ENCODE measurements at places on chromosomes 5 and 9.

DNA sequence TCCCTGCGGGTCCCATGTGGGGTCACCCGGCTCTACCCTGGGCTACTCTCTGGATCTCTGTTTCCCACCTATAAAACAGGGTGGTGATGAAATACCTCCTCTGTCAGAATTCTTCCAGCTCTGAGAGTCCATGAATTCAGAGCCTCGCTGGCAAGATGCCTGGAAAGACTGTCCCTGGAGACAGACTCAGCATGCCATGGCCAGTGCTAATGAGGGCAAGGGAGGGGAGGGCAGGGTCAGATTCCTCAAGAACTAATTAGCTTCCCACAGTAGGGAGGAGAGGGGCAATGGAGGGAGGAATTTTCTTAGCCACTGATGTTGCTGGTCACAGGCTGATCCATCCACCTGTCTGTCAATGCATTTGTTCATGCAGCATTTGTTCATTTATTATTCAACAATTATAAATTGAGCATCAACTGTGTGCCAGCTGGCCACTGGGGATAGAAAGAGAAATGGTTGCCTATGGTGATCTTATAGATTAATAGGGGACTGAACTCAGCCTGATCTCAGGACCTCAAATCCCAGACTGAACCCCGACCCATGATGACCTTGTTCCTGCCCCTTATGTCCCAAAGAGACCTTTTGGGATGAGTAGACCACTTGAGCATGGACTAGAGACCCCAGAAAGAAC lies 4.7 kb downstream of the SYNPO start:
- no peak for DNase-seq

- no peak for DNase-seq
These were observed 66.7 kb downstream of the ZNF462 start for GRCh38 chr9:106929471-106930177.

DNA sequence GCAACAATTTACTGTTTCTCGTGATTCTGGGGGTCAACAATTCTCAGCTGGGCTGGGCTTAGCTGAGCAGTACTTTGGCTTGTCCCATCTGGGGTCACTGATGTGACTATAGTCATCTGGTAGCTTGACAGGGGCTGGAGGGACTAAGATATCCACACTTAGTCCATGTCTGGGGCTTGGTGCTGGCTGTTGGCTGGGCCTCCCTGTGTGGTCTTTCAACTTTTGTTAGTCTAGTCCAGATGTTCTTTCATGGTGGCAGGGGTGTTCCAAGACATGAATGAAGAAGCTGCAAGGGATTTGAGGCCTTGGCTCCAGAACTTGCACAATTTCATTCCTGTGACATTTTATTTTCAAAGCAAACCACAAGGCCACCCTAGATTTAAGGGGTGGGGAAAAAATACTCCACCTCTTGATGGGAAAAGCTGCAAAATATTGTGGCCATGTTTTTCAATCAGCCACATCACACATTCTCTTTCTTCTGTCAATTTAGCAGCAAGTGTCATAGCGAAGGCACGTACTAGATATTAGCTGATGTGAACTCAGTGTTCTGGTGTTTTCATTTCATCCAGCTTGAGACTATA lies 59.2 kb downstream of the TSSK1B start:
- no peak for DNase-seq

DNA sequence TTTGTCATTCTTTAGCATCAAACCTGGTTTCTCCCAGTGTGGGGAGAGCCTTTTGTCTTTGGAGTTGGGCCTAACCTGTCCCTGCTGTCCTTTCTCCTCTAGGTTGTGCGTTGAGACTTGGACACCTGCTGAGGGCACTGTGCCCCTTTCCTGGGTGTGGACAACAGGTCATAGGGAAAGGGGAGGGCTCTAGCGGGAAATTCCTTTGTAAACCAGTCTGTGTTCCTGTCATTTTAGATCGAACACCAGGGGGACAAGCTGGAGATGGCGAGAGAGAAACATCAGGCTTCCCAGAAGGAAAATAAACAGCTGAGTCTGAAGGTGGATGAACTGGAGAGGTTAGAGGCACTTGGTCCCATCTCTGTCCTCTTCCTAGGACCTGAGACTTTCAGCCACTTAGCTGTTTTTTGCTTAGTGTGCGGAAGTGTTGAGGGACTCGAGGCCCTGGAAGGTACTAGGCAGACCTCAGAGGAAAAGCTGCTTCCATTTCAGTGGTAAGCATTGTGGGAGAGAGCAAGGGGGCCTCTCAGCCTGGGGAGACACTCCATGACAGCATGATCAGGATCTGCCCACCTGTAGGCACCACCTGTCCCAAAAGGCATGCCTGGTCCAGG lies 8.6 kb upstream of the GLE1 start:
- DNase-seq: no peak

- DNase-seq: no peak
These were observed 180.9 kb downstream of the FAM170A start for GRCh38 chr5:119810217-119810616.

- DNase-seq: no peak
These were observed 97.9 kb downstream of the MVB12B start for GRCh38 chr9:126424511-126424910.

DNA sequence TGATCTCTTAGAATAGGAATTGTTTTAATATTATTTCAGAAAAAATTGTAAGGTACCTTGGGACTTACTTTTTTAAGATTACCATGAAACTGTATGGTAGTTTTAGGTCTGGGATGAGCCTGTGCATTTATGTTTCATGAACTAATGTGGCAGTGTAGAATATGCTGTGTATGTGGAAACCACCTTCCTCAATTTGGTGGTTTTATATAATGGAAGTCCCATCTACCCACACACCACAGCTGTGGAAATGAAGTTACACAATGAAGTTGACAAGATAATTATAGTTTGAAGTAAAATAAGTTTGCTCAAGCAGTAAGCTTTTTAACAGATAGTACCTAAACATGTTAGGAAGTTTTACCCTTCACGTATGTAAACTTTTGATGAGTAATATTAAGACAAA lies 24.4 kb downstream of the WDR36 start:
- DNase-seq: no peak

GRCh38 chr9:89951675-89952074 lies 346.9 kb downstream of the GADD45G start:
- no peak for DNase-seq

DNA sequence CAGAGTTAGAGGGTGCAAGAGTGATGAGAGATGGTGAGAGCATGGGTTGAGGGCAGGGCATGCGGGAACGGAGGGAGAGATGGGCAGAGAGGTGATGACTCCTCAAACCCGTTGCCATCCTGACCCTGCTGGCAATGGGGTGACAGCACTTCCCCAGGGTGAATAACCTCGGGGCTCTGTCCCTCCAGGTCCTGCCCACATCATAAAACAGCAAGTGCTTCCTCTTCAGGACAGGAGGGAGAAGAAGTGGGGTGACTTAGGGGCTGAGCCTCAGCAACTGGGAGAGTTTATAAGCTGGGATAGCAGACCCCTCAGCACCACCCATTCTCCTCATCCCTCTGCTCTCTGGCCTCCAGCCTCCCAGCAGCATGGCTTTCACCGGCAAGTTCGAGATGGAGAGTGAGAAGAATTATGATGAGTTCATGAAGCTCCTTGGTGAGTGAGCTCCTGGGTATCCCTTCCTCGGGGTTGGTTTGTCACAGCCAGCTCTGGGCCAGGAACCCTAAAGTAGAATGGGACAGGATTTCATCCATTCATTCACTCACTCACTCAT lies at the start of gene FABP6:
Gene FABP6 (plus strand): TSS at position 317 of the 553 bp plus-strand sequence. CDS start 52 bp downstream, at position 369.
- no peak for DNase-seq

DNA sequence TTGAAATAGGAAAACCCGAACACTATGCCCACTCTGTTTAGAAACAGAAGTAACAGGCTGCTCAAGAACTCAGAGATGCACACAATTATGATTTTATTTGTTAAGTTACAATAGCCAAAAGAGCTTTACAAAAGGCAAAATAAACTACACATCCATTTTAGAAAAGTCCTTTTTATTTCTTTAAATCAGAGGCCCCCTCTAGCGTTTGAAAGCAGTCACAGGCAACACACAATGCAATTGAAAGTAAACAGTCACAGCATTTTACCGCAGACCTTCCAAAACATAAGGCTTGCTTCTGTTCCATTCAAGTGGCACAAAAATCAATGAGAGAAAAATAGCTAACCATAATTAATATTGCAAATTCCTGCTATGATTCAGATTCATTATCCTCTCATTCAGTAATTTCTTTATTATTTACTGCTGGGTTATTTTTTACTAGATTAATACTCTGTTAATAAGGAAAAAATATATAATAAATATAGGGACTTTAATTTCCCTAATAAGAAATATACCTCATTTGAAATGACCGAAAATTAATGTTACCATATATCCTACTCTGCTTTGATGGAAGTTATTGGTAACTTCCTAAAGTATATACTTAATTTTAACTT lies 78.3 kb downstream of the CEP120 start:
- no peak for DNase-seq

- no peak for DNase-seq
These were observed 104.3 kb upstream of the PHYKPL start for GRCh38 chr5:178336889-178337288.

- DNase-seq: no peak
These were observed 159.1 kb downstream of the CSNK1G3 start for GRCh38 chr5:123671042-123671441.

- no peak for DNase-seq
These were observed 53.6 kb upstream of the SIMC1 start for GRCh38 chr5:176184608-176185132.

- DNase-seq: no peak
These were observed 6.2 kb downstream of the NKX2-5 start for GRCh38 chr5:173228639-173229381.

GRCh38 chr5:79672392-79672791 lies 17.2 kb upstream of the CMYA5 start:
- DNase-seq: no peak

DNA sequence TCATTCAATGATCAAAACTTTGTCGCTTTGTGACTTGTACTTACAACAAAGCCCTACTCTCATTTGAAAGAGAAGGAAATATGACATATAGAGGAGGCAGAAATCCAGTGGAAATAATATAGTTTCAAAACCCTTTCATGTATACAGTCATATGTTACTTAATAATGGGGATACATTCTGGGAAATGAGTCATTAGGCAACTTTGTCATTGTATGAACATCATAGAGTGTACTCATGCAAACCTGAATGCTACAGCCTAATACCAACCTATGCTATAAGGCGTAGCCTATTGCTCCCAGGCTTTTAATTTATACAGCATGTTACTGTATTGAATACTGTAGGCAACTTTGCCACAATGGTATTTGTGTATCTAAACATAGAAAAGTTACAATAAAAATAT lies 69.0 kb upstream of the SMC2 start:
- no peak for DNase-seq

- no peak for DNase-seq
These were observed 293.1 kb downstream of the ZSWIM6 start for GRCh38 chr5:61625137-61625561.

DNA sequence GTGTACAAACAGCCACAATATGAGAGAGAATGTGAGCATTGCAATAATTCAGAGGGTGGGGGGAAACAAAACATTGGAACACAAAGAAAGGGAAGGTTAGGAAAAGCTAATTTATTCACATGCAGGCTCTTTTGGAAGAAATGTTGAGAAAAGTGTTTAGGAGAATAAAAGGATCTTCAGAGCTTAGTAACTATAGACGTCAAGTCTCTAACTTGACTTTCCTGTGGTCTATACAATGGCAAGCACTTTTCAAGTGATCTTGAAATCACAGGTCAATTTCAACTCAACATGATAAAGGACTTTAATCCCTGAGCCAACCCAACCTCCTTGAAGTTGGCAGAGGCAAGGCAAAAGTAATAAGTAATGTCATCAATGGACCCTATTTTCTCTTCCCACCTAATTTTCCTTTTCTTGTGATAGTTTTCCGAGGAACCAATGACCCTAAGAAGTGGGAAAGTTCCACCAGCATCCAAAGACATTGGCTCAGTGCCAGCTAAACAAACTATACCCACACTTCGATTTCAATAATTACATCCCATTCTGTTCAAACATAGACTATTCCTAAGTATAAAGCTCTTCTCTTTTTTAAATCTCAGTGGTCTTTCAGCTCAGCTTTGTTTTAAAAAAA lies 23.7 kb downstream of the RFK start:
- DNase-seq: no peak

DNA sequence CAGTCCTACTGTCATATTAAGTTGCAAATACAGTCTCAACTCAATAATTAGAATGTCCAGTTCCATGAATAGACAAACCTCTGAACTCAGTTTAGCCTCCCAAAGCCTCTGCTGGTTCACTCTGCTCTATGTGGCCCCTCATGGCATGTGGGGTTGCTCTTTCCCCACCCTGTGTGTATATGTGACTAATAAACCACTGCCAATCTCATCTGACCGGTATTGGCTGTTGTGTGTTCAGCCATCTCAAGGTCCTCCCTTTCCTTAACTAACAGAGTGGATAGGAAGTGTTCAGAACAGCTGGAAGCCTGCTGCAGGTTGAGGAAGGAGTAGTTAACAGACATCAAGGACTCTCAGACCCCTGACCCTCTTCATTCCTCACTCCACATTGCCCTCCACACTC lies 55.3 kb downstream of the IL33 start:
- DNase-seq: no peak

- DNase-seq: no peak
These were observed 98.0 kb downstream of the TRIO start for GRCh38 chr5:14241141-14241540.

DNA sequence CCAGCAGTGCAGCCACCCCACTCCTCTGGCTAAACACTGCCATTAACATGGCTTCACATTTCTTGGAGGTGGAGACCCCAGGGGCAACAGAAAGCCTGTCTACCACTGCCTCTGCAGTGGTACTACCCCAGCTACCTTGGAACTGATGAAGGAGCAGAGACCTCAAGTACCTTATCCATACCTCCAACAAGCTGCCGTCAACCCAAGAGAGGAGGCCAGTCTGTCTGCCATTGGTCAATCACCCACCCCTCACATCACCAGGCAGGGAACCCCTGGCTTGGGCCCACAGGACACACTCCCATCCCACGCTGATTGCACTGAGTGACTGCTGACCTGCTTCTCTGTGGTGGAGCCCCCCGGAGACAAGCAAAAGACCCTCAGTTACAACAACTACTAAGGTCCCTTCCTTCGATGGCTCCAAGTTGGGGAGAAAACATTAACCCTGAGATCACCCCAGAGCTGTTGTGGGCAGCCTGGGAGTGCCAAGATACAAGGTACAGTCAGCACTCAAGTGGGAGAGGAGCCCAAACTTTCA lies 5.6 kb downstream of the IFNA14 start:
- no peak for DNase-seq

DNA sequence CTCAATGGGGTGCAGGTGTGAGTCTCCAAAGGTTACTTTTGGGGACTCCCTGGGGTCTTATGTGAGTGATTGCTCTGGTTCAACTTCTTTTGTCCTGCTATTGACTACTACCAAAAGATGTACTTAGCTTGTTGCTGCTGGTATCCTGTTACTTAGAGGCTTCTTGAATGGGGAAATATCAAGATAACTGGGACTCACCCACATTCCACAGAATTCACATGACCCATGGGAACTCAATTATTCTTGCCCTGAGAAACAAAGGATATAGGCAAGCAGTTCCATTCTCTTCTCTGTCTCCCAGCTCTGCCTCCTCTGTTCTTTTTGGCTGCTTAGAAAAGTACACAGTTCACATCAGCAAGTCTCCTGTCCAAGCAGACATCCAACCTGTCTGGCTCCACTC lies 105.9 kb downstream of the UNC13B start:
- DNase-seq: no peak
